ENCODE measurements at places on chromosomes 7 and 10. TPM values are rescaled to one million over a fixed set of nuclear protein-coding genes. Genes with fewer than 3 reads are reported as not detected.
A peak's percentile ranks its signal among the peaks of the same experiment; 100 is the strongest.

The ACHE gene
- total RNA-seq: not detected

The ANKRD61 gene
- 0.29 TPM for total RNA-seq

The UBTD1 gene
- 1.1 TPM for total RNA-seq

The MXI1 gene
- total RNA-seq: 11.3 TPM

The CYP3A4 gene
- not detected for total RNA-seq

The DOCK4 gene
- 0.18 TPM for total RNA-seq

DNA sequence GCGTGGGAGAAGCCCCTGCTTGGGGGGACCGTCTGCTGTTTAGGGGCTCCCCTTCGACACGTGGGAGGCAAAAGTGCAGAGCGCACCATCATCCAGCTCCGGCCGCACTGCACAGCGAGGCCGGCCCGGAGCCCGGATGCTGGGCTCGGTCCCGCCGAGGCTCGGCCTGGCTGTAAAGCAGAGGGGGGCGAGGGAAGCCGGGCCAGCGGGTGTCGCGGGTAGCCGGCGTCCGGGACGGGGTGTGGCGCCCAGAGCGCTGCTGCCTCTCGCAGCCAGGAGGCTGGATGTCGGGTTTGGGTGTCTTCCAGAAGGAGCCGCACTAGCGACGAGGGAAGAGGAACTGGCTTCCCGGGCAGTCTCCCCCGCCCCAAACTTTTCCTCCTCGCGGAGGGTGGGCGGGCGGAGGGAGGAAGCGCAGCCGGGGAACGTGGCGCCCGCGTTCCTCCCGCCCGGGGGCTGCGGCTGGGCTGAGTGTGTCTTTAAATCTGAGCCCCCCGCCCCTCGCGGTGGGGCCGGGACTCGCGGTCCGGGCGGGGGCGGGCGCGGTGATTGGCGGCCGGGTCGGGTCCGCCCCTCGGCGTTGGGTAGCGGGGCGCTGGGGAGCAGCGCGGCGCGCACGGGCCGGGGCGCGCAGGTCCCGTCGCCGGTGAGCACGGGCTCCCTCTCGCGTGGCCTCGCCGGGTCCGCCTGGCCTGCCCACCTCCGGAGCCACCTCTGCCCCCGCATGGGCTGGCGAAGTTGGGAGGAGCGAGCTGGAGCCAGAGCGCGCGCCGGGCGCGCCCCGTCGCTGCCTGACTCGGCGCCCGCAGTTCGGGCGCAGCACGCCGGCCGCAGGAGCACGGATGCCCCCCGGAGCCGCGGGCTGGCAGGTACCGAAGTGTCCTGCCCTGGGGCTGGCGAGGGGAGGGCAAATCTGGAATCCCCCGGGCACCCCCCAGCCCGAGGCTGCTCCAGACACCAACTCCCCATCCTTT lies at the start of gene PALD1:
PALD1 (plus strand) TSS at position 577 of the 974 bp plus-strand sequence. CDS start 47,185 bp downstream, outside the sequence.
- DNase-seq: peak; percentile 54

DNA sequence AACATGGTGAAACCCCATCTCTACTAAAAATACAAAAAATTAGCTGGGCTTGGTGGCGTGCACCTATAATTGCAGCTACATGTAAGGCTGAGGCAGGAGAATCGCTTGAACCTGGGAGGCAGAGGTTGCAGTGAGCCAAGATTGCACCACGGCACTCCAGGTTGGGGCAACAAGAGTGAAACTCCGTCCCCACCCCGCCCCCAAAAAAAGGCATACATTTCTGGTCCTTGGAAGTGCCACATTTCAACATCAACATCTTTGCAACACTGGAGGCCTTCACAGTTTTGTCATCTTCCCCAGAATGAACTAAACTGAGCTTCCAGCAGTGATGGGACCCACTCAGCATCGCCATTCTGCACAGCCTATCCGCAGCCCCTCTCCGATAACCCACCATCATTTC lies 36.6 kb downstream of the FAM53B start:
- no peak for DNase-seq

DNA sequence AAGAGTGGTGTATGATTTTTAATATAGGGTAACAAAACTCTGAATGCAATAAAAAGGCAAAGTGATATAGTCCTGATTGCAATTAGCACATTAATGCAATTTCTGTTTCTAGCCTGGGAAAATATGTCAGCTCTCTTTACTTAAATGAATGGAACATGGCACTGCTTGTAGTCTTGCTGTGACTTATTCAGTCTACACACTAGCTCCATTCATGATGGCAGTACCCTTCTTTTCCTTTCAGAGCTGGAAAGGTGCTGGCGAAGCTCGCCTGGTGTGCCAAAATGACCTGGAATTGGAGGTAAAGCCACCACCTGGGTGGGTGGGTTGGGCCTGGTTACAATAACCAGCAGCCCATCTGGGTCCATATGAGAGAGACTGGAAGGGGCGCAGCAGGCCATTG lies 85.3 kb downstream of the ZNF365 start:
- DNase-seq: no peak

DNA sequence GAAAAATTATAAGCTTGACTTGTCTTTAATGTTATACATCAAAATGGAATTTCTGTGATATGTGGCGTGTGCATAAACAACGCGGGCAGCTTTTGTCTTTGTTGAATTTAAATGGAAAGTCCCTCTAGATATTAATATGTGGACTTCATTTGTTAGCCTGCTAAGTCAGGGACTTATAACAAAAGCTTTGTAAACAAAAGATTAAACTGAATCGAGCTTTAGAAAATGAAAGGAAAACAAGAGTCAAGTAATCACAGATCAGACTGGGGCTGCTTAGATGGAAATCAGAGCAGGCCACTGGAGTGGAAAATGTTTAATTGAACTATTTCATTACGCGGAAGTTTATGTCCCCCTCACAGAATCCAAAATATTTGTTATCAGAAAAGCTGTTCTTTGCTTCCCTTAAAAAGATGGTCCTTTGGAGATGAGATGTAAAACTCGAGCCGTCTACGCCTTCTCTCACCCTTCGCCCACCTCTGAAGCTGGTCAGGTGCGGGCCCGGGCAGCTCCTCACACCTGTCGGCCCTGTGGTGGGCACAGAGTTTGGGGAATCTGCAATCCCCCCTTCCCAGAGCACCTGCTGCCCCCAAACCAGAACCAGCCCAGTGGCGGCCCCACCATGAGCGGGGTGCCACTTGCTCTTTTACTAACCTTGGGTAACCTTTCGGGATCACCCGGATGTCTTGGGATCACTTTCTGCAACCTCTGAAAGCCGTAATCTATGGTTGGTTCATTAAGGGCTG lies 116.2 kb downstream of the EBF3 start:
- no peak for DNase-seq

- no peak for DNase-seq
Measured at GRCh38 chr7:74526780-74527179, 73.1 kb downstream of the GTF2IRD1 start.

DNA sequence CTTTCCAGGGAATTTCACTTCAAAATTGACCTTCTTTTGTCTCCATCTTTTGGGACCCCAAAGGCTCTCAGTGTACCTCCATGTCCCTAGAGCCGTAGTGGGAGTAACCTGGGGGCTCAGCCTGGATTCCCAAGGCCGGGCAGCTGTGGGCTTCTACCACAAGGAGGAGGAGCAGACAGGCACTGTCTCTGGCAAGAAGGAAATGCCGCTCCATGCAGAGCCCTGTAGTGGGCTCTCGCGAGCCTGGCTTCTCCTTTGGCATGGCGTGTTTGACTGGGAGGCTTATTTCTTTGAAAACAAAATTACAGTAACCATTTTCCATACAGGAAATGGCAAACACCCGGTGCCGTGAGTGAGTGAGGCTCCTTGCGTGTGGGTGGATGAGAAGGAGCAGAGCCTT lies 76.8 kb upstream of the FAM180A start:
- no peak for DNase-seq

DNA sequence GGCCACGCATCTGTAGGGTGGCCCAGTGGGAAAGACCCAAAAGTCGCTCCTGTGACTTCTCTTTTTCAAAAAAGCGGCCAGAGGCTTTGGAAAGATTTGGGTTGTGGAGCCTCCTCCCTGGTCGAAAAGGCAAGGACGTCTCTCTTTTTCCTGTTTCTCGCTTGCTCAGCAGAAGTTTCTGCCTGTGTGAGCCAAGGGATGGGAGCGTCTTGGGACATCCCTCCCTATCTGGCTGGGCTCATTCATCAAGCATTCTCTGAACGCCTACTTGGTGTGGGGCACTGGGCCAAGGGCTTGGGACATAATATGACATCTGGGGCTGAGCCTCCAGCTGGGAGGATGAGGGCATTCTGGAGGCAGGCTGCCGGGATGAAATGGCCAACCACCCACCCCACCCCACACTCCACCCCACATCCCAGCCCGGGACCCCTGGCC lies 120.9 kb downstream of the C10orf105 start:
- DNase-seq: no peak

DNA sequence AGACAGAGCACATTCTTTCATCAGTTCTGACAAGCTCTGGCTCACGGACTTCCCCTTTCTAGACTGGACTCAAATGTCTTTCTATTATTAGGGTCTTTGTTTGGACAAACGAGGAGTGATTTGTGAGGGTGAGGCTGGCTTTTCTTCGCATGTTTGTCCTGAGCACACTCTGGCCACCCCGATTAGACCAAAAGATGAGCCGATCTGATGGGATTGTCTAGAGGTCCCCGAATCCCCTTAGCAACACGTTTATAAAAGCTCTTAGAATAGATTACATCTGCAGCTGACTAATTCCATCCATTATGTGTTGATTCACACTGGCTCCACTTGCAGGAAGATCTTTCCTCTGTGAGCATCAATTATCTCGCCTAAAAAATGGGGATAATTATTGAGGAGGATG lies 675.4 kb upstream of the AUTS2 start:
- DNase-seq: no peak

DNA sequence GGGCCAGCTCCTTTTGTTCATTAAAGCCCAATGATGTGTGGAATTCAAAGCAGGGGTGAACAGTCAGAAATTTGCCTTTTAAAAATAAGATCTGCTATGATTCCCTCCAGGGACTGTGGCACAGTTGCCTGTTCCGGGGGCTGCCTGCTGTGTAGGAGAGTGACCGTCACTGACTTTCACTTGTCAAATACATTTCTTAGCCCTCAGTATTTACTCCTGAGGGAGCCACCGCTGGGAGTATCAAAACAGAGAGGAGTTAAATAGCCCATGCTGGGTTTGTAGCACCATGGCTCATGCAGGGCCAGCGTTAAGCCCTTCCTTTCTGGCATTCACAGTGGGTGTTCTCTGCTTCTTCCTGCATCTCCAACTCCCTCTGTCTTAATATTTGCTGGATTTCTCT lies 897.8 kb downstream of the SORCS3 start:
- DNase-seq: no peak

DNA sequence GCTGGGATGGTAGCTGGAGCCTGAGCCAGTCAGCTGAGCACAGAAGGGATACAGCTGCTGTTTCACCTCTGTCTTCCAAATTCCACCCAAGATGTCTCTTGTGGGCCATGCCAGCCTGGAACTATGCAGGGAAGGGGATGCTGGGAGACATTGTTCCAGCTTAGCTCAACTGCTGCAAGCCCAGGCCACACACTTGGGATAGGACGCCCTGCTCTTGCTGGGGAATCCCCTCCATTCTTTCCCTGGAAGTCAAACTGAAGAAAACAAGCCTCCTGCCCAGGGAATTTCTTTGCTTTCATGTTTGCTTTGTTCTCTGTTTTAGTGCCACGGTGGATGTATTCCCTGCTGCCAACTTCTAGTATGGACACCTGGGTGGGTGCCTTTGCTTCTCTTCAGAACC lies 55.2 kb upstream of the CDK13 start:
- no peak for DNase-seq

- no peak for DNase-seq
Measured at GRCh38 chr10:22609719-22610465, 104.5 kb downstream of the PIP4K2A start.

DNA sequence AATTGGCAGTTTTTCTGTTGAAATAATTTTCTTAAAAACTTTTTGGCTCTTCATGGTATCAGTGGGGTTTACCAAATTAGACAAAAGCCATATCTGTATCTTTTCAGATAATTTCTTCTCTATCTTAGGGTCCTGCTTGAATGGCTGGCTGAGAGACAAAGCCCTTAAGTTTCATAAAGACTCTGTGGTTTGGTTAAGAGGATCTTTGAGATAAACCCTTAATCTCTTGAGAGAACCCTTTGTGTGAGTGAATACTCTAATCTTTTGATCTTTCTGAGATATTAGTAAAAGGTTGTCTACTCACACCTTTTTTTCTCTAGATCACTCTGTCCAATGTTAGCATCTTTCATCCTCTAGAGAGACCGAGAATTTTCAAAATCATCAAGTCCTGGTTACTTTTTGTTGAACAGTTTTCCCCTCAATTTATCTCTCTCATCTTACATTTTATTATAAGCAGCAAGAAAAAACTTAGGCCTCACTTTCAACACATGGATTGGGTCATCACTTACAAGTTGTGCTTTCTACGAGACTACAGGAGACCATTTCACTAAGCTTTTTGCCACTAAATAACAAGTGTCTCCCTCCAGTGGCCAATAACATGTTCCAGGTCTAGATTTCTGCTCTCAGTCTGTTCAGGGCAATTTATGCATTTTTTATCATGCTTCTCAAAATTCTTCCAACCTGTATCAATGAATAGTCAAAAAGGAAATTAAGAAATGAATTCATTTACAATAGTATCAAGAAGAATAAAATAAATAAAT lies 28.4 kb downstream of the DNAJC9 start:
- no peak for DNase-seq

DNA sequence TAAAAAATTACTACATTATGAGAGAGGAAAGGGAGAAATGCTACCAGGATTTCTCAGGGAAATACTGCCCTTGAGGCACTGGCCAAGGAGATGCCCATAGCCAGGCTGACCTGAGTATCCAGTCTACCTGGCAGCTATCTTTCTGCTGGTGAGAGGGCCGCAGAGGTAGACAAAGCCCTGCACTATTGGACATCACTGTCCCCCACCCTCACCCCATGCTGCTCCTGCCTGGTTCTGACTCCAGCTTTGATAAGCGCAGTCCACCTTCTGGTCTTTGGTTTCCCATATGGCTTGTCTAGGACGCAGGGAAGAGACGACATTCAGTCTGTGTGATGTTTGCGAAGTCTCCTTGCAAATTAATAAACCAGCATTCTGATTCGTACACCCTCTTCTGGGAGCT lies 3.7 kb downstream of the ITPRIP start:
- no peak for DNase-seq

GRCh38 chr7:121237601-121238000 lies 91.2 kb upstream of the WNT16 start:
- no peak for DNase-seq

DNA sequence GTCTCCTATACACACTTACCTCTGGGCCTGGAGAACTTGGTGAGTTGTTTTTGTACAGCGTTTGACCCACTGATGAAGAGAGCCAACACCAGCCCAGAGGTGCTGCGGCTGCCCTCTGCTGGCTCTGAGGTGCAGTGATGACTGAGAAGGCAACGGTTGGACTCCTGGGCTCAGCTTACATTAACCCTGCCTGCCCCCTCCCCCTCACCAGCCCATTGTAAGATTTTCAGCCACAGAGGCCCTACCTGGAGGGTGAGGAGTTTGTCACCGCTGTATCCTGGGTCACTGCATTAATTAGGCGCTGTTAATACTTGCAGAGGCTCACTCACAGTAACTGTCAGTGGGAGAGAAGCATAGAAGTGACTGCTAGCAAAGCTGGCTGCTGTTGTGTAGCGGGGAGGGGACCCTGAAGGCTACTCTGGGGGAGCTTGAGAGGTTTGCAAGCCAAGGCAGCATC lies 19.0 kb upstream of the ANKRD2 start:
- DNase-seq: peak; percentile 65

DNA sequence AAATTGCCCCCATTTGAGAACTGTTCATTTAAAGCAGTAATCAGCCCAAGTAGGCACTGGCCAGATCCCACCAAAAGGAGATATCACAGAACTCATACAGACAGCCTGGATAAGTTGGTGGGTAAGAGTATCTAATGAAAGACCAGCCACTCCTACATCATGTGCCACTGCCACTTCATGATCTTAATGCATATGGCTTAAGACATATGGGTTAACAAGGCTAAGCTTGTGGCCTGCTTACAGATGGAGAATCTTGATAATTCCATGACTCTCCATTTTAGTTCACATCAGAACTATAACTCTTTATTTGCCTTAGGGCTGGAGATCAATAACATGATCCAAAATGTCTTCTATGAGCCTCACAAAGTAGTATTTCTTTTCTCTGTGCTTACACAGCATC lies 6.8 kb upstream of the IFIT1B start:
- no peak for DNase-seq

Measured in activated CD8-positive, alpha-beta T cell treated with anti-CD3 and anti-CD28 coated beads, Interleukin-2, amount 10 ng/mL, durations not matched to agents 7 days and 5 days (primary cell).